Right atrium auricular region (tissue), 2 donors: ENCODE measurements at places on chromosomes 2 and 18.

DNA sequence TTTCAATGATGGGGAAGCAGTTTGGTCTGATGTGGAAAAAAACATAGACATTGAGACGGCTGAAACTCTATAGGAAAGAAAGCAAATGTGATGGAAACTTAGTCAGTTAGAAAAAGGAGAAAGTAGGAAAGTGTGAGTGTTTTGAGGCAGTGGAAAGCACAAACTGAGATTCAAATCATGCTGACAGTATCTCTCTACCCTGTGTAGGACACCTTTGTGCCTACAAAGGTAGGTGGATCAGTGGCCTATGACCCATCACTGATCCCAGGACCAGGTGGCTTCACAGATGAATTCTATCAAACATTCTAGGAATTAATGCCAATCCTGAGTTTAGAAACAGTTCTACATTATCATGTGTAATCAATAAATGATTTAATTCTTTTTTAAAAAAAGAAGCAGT lies 57.1 kb downstream of the CD226 start:
- no peak for DNase-seq

DNA sequence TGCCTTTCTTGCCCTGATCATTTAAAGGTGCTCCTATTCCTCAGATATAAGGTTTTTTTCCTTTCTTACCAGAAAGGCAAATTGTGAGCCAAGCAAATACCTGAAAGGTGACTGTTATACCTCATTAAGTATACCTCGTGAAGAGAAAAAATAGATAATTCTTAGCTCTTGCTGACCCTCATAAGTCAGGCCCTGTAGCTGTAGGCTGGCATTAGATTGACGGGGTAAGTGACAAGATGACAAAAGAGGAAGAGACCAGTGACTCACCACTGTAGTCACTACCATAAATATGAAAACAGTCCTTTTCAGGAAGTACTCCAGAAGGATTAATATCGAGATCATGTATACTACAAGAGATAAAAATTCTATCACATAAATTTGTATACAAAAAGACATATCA lies 104.6 kb downstream of the PTPN4 start:
- DNase-seq: no peak

DNA sequence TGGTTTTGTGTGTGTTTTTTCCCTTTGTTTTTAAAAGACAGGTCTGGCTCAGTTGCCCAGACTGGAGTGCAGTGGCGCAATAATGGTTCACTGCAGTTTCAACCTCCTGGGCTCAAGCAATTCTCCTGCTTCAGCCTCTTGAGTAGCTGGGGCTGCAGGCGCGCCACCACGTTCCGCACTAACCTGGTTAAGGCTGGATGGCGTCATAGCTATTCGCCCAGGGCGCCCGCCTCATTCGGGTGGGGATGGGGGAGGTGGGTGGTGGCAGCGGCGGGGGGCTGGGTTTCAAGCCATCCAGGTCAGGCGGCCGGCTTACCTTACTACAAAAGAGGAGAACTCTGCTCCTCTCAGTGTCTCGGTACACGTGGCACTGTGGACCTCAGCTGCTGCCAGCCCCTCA lies 42.8 kb downstream of the EEF1B2 start:
- DNase-seq: no peak

DNA sequence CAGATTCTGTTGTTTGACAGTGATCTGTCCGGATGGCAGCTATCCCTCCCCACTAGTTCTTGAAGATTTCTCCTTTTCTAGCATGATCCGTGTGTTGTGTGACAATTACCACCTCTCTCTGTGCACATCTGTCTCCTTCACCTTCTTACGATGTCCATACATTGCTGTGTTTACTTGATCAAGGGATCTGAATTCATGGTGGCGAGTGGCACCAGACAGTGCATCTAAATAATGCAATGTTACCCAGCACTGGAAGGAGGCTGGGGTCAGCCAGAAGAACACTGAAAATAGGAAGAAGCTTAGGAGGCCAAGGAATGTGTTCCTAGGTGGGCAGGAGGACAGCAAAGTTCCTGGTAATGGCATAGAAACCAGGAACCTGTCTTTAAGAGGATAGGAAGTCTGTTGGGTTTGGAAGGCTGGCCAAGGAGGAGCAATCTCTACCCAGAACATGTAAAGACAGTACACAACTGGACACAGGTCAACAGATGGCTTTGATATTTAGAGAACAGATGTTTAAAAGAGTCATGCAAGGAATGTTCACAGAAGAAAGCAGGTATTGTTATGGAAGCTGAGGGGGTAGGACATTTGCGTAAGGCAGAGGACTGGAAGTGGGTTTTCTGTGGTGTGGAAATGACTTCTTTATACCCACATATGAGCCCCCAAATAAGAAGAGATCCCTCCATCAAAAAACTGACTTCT lies 126.4 kb downstream of the HRH4 start:
- no peak for DNase-seq

DNA sequence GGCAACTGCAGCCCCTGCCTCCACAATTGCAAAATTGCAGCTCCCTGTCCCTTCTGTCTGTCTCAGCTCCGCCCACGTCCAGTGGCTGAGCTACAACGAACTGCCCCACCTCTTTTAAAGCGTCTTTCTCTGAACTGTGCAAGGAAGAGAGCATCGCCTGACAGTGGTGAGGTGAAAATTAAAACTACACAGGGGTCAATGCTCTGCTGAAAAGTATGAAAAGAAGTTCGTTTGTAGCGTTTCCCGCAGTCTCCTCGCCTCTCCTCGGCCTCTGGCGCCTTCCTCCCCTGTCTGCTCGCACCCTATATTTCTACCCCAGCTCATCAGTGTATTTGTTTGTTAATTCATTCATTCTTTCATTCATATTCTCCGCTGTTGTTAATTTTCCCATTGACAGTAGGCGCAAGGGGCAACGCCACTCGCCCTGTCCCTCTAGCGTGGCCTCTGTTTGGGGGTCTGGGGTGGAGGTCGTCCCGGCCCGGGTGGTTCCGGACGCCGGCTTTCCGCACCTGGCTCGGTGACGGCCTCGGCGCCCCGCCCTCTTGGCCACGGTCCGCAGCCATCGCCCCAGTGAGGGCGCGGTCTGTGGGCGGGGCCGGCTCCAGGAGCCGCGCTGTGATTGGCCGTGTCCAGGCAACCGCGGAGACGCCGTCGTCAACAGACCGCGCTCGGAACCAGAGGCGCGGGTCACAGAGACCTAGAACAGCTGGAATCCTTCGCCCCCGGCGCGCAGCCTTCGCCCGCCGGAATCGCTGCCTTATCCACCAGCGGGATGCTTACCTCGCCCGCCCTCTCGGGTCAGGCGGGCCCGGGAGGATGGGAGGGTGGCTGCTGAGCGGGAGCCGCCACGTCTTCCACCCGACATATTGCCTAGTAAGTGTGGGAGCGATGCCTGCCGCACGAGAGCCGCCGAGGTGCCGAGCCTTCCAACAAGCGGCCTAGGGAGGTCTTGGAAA lies at the start of gene VWA3B:
Gene VWA3B (plus strand): TSS at position 677 of the 956 bp plus-strand sequence. CDS start 5,926 bp downstream, outside the sequence.
- DNase-seq: no peak

- no peak for DNase-seq
These were observed 25.3 kb upstream of the RFX8 start for GRCh38 chr2:101500180-101500579.
